ENCODE measurements at places on chromosomes 12 and 14.

GRCh38 chr12:127241072-127241817 is 1025.7 kb upstream of the TMEM132C start:
- no peak for DNase-seq

- no peak for DNase-seq
Observed at GRCh38 chr12:100448656-100449055, 25.0 kb upstream of the NR1H4 start.

GRCh38 chr14:88252498-88252897 is 70.6 kb downstream of the KCNK10 start:
- DNase-seq, result no peak

DNA sequence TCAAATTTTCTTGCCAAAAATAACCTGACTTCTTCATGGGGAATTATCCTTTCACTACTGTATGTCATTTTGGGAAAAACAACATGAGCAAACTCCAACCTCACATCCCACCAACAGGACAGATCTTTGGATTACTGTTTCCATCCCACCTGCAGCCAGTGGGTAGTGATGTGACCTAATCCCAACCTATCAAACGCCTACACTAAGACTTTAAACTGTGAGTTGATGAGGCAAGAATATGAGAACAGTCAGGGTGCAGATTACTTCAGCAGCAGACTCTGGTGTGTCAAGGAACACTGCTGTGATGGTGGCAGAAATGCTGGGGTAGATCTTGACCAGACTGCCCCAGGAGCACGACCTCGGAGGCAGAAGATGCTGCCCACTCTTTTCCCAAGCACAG is 293.2 kb downstream of the DUSP6 start:
- no peak for DNase-seq

GRCh38 chr14:24296341-24297157 is 3.0 kb downstream of the DHRS1 start:
- peak; percentile 72 for DNase-seq

DNA sequence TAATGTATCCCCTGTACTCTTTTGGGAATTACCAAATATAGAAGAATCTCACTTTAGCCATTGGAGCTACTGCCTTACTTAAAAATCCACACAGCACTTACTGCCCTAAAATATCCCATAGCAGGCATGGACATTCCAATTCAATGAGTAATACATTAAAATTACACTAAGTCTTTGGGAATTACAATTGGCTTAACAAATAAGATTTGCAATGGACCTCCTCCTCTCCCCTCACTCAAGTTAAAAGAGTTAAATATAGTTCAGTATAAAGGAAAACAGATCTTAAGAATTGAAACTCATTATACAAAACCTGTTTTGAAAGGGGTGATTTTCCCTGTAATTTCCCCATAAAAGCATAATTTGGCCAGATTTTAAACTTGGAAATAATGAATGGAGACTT is 477.1 kb downstream of the SLC16A7 start:
- no peak for DNase-seq

GRCh38 chr12:113055594-113056380 is 743 bp upstream of the DTX1 start:
- DNase-seq, result no peak

Data from right atrium auricular region (tissue), 2 donors.